Brain (organoid and tissue), 16 donors: ENCODE measurements at places on chromosomes 16 and 17.

- DNase-seq: no peak
These were observed 50.3 kb downstream of the ZFPM1 start for GRCh38 chr16:88503374-88503770.

DNA sequence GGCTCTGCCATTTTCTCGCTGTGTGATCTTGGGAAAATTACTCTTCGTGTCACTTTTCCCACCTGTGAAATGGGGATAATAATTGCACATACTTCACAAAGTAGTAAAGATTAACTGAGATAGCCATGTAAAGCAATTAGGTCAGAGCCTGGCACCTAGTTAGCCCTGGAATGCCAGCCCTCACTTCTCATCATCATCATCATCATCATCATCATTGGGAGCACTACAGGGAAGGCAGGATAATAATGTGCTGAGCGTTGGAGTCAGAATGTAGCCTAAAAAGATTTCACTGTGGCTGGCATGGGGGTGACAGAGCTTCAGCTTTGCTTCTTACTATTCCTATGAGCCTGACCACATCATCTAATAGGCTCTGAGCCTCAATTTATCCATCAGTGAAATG is 362.6 kb downstream of the TOX3 start:
- no peak for DNase-seq

- no peak for DNase-seq
These were observed 20.9 kb downstream of the SPACA3 start for GRCh38 chr17:33012522-33013033.

DNA sequence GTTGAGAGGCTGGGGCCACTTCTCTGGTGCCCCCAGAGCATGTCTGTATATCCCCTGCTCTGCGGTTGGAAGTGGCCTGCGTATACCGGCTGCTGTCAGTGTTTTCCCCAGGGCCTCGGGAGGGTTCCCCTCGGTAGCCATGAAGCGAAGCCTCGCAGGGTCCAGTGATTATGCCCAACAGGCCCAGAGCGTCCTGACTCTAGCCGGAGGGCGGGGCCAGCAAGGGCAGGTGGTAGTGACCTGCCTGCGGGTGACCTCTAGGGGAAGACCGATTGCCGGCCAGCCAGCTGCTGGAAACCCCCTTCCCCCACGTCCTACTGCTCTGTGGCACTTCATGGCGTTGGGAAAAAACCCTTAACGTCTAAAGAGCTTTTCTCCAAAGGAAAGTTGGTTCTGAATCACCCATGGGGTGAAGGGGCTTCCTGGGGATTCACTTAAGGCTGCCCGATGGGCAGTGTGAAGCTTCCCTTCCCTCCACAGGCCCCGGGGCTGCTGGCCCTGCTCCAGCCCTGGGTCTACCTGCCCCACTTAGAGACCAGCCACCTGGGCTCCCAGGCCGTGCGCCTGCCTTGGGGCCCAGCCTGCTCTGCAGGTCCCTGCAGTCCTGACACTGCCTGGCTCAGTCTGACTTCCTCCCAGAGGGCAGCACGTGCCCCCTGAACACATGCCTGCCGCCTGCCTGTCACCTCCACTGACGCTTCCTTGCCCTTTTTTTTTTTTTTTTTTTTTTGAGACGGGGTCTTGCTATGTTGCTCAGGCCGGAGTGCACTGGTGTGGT is 72.8 kb downstream of the SOCS1 start:
- no peak for DNase-seq

DNA sequence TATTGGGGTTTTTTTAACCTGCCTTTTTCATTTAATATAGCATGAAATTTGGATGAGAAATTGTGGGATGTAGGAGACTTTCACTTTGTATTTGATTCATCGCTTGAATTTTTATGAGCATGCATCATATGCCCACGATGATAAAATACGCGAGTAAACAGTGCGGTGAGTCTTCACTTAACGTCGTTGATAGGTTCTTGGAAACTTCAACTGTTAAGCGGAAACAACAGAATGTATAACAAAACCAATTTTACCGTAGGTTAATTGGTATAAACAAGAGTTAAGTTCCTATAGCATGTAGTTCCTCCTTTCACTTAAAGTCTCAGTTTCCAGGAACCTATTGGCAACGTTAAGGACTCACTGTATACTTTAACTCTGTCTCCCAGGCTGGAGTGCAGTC is 28.7 kb downstream of the MMP15 start:
- no peak for DNase-seq

DNA sequence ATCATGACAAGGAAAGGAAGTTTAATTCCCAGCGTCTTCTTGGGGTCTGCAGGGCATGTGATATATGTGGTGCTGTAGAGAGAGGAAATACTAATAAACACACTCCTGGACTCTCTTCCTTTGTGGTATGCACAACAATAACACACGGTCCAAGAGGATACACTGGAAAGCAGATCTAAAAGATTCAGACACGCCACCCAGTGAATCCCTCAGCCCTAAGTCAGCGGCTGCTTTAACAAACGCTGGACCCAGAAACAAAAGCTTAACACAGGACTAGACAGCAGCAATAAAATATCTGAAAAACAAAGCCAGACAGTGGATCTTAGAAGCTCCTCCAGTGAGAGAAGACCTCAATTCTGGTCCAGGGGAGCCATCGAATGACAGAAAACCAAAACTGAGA is 13.1 kb downstream of the CFAP20 start:
- DNase-seq: no peak

GRCh38 chr17:72618001-72618509 is 474.4 kb downstream of the SLC39A11 start:
- peak; percentile 25 for DNase-seq

- no peak for DNase-seq
These were observed 53.1 kb downstream of the METRNL start for GRCh38 chr17:83132251-83133081.

DNA sequence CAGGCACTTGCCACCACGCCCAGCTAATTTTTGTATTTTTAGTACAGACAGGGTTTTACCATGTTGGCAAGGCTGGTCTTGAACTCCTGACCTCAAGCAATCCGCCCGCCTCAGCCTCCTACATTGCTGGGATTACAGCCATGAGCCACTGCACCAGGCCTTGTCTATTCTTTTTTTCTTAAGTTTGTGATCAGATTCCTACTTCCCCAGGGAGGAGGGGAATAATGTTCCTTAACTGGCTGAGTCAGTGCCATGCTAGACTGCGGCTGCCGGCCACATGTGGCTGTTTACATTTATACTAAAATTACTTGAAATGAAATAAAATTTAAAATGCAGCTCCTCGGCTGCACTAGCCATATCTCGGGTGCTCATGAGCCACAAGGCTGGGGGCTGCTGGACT is 27.8 kb upstream of the USP36 start:
- no peak for DNase-seq

GRCh38 chr17:27985736-27986399 is 56.6 kb upstream of the NLK start:
- no peak for DNase-seq

- DNase-seq: peak; percentile 100
These were observed 545.3 kb upstream of the SALL1 start for GRCh38 chr16:51696376-51696775.

DNA sequence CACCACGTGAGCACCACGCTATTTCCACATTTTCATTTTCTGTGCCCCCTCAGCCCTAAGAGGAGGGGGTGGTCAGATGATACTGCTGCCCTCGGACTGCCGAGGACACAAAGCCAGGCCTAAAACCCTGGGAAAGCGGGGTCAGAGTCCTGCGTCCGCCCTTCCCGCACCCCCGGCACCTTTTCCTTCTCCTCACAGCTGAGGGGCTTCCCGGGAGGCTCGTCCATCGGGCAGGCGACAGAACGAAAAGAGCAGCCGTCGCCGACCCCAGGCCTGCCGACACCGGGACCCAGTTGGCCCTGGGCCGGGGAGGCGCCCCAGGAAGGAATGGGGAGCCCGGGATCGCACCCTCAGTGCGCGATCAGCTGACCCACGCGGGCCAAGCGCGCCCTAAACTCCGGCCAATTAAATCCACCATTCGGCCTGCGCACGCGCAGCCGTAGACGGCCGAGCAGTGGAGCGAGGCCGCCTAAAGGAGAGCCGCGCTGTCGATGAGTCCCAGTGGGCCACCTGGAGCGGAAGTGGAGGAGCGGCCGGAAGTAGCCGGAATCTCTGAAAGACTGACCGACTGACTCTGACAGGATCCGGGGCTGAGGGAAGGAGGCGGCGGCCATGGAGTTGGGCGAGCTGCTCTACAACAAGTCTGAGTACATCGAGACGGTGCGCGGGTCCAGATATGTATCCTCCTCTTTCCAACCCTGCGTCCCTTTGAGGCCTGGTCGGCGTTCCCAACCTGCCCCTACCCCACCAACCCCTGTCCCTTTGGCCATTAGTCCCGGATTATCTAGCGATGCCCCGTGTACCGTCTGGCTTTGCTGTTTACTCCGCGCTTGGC is at the start of the genes DCTN5 and PALB2:
Gene DCTN5, plus strand, starts transcription at position 536 of the 835 bp plus-strand sequence. Its CDS starts 77 bp downstream, at position 613.
Gene PALB2, minus strand, starts transcription at position 380 of the 835 bp plus-strand sequence. Its CDS starts 153 bp downstream, at position 227.
- DNase-seq: peak; percentile 97

DNA sequence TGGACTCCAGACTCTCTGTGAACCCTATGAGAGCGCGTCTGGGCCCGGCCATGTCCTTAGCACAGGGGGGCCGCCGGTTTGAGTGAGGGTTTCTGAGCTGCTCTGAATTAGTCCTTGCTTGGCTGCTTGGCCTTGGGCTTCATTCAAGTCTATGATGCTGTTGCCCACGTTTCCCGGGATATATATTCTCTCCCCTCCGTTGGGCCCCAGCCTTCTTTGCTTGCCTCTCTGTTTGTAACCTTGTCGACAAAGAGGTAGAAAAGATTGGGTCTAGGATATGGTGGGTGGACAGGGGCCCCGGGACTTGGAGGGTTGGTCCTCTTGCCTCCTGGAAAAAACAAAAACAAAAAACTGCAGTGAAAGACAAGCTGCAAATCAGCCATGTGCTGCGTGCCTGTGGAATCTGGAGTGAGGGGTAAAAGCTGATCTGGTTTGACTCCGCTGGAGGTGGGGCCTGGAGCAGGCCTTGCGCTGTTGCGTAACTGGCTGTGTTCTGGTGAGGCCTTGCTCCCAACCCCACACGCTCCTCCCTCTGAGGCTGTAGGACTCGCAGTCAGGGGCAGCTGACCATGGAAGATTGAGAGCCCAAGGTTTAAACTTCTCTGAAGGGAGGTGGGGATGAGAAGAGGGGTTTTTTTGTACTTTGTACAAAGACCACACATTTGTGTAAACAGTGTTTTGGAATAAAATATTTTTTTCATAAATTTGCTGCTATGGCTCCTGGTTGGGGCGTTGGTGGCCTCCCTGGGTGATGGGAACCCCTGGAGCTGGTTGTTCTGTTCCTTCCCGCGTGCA is 23.1 kb downstream of the STAT5A start:
- peak; percentile 36 for DNase-seq

GRCh38 chr17:29565643-29566472 is 979 bp downstream of the ABHD15 start:
- DNase-seq: no peak

- DNase-seq: peak; percentile 80
These were observed 43.2 kb upstream of the MRPS23 start for GRCh38 chr17:57892820-57893595.

DNA sequence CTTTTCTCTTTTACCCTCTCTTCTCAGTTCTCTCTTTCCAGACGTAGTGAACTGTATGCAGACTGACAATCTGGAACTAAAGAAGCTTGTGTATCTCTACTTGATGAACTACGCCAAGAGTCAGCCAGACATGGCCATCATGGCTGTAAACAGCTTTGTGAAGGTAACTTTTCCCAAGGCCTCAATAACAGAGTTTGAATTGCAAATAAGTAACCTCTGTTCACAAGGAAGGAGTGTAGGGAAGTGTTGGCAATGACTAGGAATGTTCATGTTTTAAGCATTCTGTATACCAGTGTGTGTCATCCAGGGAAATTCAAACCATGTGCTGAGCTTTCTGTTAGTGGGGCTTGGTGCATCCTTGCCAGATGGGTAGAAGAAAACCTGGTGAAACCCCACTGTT is 18.6 kb downstream of the AP2B1 start:
- peak; percentile 28 for DNase-seq
